Caudate nucleus (tissue), 63 donors: ENCODE measurements at places on chromosomes 11 and 22.

DNA sequence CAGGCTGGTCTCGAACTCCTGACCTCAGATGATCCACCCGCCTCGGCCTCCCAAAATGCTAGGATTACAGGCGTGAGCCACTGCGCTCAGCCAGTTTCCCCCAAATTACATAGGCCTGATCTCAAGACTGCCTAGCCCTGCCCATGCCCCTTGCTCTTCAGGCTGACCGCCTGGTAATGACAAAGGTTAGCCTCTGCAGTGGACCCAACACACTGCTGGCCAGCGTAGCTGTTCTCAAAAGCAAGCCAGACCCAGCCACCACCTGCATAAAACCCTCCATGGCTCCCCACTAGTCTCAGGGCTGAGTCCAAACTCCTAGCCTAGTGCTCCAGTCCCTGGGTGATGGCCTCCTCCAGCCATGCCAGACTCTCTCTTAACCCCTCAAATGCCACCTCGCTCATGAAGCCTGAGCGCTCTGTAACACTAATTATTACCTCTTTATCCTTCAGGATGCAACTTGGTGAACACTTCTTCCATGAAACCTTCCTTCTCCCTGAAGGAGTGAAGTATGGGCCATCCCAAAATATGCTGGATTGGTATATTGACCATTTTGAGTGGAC lies 836 bp upstream of the RSPH14 start:
- DNase-seq = no peak

DNA sequence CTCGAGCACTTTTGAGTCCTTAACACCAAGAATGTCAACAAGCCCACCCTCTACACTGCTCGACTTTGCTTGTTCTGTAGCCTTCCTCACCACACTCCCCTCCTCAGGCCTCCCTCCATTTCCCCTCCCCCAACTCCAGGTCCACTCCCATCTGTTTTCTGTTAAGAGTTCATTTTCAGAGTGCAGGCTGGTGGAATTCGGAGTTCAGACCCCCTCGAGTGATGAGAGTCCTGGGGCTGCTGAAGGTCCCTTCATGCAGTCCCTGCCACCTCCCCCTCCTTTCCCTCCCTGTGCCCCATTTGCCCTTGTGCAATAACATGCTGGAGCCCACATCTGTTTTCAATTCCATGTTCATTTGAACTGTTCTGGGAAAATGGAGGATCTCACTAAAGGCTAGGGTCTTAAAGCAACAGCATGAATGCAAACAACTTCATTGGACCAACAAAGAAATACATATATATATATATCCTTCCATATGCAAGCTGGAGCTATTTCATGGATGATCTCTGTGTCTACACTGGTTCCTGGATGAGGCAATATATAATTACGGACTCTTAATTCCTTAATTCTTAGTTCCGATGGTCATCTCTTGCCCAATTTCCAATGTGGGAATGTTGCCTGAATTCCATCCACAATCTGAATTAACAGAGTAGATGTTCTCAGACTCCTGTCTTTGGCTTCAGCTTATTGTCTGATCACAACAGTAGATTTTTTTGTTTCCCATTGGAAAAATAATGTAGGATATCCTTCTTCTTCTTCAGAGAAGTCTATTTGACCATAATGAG lies 340.4 kb downstream of the ETS1 start:
- no peak for DNase-seq

- no peak for DNase-seq
These were observed 77.5 kb upstream of the BID start for GRCh38 chr22:17851759-17852158.

DNA sequence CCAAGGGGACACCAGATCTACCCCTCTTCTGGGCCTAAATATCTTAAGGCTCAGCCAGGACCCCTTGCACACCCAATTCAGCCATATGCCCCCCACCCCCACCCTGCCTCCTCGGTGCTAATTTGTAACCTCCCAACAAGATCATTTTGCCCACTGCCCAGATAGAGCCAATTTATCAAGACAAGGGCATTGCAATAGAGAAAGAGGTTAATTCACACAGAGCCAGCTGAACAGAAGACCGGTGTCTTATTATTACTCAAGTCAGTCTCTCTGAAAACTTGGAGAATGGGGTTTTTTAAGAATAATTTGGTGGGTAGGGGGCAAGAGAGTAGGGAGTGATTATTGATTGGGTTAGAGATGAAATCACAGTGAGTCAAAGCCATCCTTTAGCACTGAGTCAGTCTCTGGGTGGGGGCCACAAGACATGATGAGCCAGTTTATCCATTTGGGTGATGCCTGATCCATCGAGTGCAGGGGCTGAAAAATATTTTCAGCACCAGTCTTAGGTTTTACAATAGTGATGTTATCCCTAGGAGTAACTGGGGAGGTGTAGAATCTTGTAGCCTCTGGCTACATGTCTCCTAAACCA lies 9.9 kb upstream of the CAPN5 start:
- no peak for DNase-seq

- DNase-seq = no peak
These were observed 5.2 kb downstream of the MAML2 start for GRCh38 chr11:96337541-96338431.

- no peak for DNase-seq
These were observed 51.5 kb downstream of the NEU3 start for GRCh38 chr11:75040167-75040770.

DNA sequence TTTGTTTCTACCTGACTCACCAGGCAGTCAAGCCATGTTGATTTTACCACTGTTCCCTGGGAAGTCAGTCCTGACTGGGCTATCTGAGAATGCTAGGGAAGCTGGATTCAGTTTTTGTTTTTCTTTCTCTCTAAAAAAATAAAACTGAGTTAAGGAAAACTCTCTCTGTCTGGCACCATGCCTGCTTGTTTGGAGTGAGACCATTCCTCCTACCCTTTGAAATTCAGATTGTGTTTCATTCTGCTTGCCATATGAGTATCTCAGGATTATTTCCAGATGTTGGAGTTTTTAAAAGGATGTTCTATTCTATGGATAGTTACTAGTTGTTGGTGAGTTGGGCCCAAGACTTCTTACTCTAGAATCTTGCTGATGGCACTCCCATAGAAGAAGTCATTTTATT lies 1917.0 kb downstream of the LRRC4C start:
- no peak for DNase-seq

DNA sequence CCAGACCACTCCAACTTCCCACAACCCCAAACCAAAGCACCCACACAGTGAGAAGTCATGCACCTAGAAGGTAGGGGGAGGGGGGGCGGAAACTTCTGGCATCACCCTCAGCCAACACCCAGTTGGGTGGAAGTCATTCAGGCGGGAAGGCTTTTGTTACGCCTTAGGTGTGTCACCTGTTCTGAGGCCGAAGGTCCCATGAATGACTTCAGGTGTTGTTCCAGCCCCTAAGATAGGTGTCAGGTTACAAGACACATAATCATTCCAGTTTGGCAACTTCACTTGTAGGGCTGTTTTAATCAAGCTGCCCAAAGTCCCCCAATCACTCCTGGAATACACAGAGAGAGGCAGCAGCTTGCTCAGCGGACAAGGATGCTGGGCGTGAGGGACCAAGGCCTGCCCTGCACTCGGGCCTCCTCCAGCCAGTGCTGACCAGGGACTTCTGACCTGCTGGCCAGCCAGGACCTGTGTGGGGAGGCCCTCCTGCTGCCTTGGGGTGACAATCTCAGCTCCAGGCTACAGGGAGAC lies at the start of gene TMPRSS4:
Gene TMPRSS4, plus strand, starts transcription at position 325 of the 528 bp plus-strand sequence. CDS start 225 bp downstream, outside the sequence.
- DNase-seq = no peak

GRCh38 chr22:49694462-49695260 lies 133.0 kb downstream of the BRD1 start:
- no peak for DNase-seq

- no peak for DNase-seq
These were observed 128.1 kb upstream of the LDLRAD3 start for GRCh38 chr11:35815556-35816315.

GRCh38 chr11:60334005-60334620 lies 7.1 kb downstream of the MS4A6E start:
- DNase-seq = no peak

DNA sequence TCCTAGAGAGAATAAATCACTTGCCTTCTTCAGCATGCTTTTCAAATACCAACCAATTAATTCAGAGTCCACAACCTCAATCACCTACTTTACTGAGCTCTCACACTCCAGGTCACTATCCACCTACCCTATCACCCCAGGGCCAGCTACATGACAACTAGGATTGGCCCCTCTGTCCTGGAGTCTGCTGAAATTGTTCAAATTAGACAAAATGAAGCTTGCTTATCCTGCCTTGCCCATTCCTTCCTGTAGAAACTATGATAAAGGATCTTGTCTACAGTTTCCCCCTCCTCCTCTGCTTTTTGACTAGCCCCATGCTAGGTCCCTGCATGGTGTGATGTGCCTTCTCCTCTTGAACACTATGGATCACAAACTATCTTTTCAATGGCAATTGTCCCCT lies 94.5 kb downstream of the JRKL start:
- DNase-seq = no peak

DNA sequence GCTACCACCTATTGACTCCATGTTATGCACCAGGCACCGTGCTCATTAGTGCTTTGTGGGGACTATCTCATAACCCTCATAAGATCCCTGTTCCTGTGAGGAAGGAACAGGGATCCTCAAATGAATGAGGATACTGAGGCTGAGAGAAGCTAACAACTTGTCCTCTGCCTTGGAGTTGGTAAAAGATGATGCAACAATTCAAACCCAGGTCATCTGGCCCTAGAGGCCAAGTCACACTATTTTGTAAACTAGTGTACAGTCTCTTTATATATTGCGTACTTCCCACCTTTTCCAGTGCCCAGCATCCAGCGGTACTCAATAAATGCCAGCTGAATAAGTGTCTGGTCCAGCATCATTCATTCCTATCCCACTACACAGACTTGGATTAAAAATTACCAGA lies 92.6 kb downstream of the RCN1 start:
- no peak for DNase-seq

DNA sequence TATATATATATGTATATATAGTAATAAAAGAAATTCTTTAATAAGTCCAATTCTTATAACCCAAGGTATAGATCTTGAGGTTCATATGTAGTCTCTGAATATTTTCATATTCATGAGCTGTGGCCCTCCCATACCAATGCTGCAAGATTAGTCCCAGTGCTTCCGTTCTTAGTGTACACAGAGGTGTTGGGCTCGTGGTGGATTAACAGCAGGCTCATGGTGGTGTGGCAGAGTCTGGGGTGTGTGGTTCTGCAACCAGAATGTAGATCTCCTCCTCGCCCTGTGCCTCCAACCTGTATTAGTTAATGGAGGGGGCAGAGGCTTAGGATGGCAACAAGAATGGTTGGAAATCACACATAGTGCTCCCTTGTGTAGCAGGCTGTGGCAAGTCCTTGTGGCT lies 16.8 kb downstream of the PRDM10 start:
- no peak for DNase-seq

DNA sequence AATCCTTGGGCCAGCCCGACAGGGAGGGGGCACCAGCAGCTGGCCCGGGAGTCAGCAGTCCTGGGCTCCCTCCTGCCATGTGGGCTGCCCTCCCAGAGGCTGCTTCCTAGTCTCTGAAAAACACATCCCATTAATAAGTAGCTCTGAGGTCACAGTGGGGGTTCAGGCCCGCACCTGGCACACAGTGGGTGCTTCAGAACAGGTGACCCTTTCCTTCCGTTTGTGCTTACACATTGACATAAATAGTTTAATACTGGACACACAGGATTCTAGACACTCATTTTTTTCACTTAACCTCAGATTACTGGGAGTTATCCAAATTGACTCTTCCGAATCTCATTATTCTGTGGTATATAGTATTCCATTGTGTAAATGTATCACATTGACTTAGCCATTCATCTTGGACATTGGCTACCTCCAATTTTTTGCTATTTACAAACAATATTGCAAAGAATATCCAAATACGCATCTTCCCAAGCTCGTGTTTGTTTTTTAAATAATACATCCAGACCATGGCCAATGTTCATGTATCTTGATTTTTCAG lies 474 bp upstream of the CHADL start:
- no peak for DNase-seq

DNA sequence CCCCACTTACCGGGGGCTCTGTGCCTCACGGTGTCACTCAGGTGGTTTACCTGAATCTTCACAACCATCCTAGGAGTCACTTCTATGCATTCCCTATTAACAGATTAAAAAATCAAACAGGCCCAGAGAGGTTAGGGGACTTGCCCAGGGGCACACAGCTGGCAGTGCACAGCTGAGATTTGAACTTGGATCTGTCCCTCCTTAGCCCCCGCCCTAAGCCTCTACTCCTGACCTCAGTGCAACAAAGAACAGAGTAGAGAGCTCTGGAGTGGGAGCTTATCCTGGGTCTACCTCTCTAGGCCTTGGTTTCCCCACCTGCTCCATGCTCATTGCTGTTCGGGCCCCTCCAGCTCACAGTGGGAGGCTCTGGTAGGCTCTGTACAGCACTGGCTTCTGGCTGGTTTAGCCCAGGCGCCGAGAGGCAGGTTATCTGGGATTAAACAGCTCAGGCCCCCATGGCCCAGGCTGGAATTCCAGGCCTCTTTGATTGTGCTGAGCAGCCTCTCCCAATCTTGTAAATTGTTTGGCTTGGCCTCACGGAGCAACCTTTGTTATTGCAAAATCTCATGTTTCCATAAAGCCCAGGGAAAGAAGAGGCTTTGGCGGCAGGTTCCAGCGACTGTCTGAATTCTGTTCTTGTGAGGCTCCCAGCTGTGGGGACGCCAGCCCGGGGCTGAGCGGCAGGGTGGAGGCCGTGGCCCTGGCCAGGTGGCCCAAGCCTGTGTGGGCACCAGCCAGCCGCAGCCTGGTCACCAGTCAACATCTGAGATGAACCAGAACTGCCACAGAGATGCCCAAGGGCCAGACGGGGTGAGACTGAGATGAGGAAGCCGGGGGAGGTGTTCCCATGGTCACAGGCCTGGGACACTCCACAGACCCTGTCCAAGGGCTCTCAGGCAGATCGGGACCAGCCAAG lies 28.9 kb upstream of the SHISAL1 start:
- DNase-seq = no peak

DNA sequence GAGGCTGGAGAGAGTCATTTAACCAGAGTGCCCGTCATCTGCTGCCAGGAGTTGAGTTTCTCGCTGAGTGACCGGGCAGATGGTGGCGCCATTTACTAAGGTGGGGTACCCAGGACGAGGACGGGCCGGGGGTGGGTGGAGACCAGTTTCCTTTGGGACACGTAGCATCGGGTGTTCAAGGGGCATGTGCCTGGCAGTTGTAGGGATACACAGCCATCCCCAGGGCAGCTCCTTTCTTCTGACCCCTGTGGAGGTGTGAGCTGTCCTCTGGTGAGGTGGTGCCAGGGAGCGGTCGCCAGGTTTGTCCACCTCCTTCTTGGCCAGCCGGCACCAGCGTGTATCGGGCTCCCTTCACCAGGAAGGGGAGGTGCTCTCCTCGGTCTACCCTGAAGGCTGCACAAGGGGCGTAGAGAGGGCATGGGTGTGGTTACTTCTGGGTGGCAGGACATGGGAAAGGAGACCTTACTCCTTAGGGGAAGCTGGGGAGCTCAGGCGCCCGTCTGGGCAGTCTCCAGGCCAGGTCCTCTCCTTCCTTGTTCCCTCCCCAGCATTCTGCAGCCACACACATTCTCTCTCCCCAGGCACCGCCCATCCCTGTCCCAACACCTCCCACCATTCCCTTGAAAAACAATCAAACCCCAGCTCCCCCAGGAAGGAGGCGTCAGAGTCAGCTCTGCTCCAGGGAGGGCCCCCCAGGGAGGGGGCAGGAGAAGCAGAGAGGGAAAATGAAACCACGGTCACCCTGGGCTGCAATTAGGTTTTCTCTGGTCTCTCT lies 10.3 kb upstream of the MB start:
- peak; percentile 8 for DNase-seq
